ENCODE measurements at places on chromosomes 1 and 21. TPM values are rescaled to one million over a fixed set of nuclear protein-coding genes. Genes with fewer than 3 reads are reported as not detected.

Gene OLIG2
- total RNA-seq = 0.72 TPM

Gene CELA3A
- total RNA-seq = not detected

Gene ADGRL2
- total RNA-seq = not detected

Gene TMPRSS2
- 0.39 TPM for total RNA-seq

Gene C21orf58
- total RNA-seq = 8.9 TPM

Gene COPA
- 140 TPM for total RNA-seq

Gene PRDX6
- total RNA-seq = 317 TPM

Gene OSBPL9
- total RNA-seq = 88.2 TPM
